Activated T-cell treated with anti-CD3 and anti-CD28 coated beads for 1 hour (primary cell): ENCODE measurements at places on chromosomes 1 and 21.

DNA sequence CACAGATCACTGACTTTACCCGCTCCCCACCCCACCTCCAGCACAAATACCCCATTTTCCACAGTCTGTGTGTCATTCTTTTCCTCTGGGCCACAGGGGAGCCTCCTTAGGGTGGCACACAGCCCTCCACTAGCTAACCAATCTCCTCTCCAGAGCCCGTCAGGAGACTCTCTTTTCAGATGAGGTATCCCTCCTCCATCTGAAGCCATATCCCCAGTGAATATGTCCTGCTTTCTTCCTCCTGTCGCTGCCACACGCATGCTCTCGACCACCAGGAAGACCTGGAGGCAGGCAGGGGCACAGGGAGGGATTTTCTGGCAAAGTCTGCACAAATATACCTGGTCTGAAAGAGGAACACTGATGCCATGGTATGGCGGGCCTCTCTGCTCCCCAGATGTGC, 635 bp downstream of the ZNF648 start:
- no peak for DNase-seq

- no peak for DNase-seq
Observed at GRCh38 chr21:41671212-41671762, 95.6 kb downstream of the RIPK4 start.

DNA sequence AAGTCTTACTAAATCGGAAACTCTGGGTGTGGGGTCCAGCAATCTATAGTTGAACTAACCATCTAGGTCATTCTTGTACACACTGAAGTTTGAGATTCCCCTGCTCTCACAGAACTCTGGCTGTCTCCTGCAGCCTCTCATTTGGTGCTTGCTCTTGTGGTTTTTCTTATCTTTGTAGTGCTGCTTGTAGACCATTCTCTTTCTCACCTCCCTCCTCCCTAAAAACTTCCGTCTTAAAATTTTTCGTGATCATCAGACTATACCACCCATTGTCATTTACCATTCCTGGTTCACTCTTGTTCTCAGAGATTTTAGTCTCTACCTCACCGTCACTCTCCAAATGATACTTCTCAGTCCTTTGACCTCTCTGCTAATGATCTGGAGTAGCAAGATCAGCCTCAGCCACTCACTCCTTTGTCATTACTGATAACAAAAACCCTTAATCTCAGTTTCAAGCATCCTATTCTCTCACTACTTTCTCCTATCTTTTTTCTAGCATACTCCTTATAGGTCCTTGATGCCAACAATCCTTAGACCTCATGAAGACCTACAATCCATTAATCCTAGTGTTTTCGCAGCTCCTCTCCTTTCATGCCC, 13.0 kb upstream of the EPHX4 start:
- DNase-seq, result no peak

DNA sequence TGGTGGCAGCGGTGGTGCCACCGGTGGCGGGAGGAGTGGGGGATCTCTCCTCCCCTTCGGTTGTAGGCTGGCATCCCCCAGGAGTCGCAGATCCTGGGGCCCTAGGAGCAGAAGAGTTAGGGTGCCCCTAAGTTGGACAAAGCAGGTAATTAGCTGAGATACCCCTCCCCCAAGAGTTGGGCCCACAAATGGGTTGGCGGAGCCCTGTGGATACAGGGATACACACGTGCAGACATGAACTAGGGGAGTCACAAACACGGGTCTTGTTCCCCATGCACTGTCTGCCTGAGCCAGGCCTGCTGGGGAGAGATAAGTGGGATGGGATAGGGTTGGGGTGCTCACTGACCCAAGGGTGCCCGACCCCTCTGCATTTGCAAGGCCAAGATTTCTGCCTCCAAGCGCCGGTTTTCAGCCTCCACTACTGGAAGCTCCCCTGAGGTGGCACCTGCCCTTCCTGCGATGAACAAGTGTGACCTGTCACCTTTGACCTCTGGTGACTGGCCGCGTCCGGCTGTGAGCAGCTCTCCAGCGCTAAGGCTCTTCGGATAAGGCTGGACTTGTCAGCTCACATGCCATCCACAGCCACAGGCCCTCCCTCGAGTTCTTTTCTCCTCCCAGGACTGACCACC, 1.8 kb downstream of the CCDC17 start:
- DNase-seq, result no peak

- no peak for DNase-seq
Observed at GRCh38 chr1:230029244-230029941, 37.6 kb upstream of the GALNT2 start.

- DNase-seq, result no peak
Observed at GRCh38 chr1:168391851-168392681, 111.4 kb downstream of the TBX19 start.
